ENCODE measurements at places on chromosomes 12 and 14.
A peak's percentile ranks its signal among the peaks of the same experiment; 100 is the strongest.

DNA sequence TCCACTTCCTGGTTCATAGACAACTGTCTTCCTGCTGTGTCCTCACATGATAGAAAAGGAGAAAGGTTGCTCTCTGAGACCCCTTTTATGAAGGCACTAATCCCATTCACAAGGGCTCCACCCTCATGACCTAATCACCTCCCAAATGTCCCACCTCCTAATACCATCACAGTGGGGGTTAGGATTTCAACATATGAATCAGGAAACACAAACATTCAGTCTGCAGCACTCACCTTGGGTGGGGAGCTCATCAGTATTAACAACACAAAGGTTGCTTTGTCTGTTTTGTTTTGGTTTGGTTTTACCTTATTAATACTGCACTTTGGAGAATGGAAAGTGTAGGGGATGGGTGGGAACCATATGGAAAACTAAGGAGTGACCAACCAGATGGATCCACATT lies 10.5 kb upstream of the SMCO2 start:
- DNase-seq = no peak

- no peak for DNase-seq
These were observed 116.5 kb downstream of the KIF26A start for GRCh38 chr14:104254735-104255400.

DNA sequence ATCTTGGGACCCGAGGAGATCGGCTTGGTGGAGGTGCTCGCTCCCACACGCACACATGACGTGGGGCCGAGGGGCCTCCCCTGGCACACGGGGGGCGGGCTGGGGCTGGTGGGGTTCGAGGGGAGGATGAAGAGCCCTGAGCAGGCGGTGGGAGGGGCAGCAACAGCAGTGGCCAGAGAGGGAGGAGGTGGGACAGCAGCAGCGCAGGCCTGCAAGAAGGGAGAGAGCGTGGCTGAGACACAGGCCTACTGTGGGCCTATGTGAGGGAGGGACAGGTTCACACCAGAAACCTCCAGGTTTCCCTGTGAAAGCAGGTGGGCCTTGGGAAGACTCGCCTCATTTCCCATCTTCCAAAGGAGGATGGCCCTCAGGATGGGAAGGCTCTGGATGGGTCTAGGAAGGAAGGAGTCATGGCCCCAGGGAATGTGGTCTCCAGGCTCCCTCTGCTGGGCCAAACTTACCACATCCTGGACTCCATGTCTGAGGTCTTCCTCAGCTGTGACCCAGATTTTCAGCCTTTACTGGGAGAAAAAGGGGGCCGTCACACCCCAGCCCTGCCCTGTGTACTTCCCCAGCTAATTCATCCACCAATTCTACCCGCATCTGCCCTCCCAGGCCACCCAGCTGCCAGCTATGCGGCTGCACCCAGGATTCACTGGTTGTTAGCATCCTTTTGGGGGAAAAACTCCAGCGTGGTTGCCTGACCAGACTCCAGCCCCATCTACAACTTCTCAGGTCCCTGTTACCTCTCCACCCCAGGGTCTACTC lies 2.8 kb downstream of the PIANP start:
- no peak for DNase-seq

DNA sequence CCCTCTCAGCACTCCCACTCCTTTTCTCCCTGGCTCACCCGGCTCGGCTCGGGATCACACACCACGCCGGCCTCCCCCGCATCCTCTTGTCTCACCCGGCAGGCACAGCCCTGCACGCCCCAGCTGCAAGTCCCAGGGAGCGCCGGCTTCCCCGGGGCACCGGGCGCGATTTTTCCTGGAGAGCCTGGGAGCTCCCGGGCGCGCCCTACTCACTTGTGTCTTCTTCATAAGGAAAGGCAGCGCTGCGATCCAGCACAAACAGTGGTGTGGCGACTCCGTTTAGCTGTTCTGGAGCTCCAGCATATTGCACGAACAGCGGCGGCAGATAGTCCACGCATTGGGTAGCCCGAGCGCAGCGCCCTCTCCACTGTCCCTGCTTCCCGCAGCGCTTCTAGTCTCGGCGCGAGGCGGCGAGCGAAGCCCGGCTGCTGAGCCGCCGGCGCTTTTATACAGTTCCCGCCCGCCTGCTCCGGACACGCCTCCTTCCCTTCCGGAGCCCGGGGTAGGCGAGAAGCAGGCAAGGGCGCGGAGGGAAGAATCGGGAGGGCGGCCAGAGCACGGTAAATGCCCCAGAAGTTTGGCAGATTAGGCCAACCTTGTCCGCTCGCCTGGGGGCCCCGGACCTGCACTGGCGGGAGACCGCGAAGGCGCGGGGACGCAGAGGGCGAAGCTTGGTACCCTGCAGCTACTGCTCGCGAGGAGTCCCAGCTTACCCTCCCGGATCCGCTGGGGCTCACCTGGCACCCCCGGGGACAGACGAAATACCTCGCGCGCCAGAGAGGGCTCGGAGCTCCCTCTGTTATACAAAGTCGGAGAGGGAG lies at the start of gene KITLG:
Gene KITLG, minus strand, starts transcription at position 421 of the 821 bp plus-strand sequence. Its CDS starts 193 bp downstream, at position 228.
- no peak for DNase-seq

DNA sequence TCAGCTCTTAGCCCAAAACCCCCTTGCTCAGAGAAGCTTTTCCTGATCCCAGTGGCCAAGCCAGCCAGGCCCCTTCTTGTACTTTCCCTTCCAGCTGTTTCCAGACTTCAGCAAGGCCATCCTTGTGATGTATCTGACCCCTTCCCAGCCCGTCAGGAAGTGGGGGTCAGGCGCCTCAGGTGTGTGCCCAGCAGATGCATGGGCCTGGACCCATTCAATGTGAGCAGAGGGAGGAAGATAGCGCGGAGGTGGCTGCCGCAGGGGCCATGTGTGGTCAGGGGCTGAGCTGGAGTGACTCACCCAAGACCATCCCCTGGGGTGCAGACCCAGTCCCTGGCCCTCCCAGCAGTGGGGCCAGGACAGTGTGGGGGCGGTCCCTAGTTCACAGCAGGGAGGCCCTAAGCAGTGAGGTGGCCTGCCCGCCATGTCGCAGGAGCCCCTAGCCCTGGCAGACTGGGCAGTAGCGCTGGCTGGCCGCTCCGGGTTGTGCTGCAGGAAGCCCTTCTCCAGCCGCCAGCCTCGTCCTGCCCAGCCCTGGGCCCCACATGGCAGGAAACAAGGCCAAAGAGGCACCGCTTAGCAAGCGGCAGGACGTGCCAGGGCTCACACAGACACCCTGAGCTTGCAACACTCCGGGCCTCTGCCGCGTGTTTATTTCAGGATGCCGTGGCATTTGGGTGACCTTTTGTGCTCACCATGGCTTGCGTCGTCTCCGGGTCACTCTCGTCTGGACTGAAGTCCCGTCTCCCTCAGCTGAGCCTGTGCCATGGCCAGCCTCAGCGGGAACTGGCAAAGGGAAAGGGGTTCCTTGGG lies 12.0 kb downstream of the ADSS1 start:
- DNase-seq = no peak

DNA sequence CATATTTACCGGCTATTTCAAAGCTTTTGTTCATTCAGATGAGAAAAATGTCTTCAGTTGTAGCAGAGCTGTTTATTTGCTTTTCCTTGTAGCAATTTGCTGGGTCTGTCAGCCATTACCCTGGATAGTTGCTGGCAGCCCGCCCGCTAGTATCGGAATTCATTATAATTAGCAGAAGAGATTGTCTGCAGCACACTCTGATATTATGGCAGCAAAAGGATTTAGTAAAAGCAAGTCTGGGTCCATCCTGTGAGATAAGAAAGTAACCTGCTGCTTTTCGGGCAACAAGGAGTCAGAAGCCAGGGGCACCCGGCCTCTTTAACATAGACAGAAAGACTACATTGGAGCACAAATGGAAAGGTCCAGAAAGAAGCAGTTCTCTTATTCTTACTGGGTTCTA lies 6.1 kb upstream of the SLC35E3 start:
- no peak for DNase-seq

DNA sequence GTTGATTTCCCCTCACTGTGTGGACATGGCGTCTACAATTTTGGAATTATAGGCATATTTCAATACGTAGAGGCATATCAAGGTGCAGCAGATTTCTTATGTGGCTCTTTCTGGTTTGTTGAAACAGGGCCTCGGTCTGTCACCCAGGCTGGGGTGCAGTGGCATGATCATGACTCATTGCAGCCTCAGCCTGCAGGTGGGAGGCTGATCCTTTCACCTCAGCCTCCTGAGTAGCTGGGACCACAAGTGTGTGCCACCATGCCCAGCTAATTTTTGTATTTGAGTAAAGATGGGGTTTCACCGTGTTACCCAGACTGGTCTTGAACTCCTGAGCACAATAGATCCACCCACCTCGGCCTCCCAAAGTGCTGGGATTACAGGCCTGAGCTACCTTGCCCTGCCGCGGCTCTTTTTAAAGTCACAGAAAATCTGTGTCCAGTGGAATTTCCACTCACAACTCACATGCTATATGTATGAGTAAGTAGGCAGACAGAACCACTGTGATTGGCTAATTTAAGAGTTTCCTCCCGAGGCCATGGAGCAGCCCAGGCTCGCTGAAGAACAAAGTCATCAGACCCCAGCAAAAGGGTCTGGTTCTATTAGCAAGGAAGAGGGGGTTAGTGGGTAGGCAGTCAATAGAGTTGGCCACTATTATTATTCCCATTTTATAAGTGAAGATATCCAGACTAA lies 9.1 kb downstream of the GNG2 start:
- no peak for DNase-seq

DNA sequence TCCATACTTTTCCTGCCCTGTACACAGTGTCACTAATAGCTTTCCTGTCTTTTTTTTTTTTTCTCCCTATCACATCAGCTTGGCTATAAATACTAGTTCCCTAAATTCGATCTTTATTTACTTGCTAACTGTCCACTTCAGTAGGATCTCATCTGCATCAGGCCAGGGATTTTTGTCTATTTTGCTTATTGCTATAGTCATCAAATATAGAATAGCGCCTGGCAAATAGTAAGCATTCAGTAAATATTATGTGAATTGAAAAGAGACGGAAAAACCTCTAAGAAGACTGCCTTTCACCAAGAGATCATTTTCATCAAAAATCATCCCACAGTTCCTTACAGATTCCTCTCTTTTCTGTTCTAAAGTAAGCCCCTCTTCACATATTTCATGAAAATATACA lies 429.1 kb downstream of the FLRT2 start:
- no peak for DNase-seq

- DNase-seq = no peak
These were observed 40.0 kb downstream of the ISCA2 start for GRCh38 chr14:74533576-74533975.

GRCh38 chr14:30874120-30874998 lies at the start of gene COCH:
COCH (plus strand) TSS chr14:30874559; CDS start chr14:30874939, 380 bp downstream.
- peak; percentile 17 for DNase-seq

DNA sequence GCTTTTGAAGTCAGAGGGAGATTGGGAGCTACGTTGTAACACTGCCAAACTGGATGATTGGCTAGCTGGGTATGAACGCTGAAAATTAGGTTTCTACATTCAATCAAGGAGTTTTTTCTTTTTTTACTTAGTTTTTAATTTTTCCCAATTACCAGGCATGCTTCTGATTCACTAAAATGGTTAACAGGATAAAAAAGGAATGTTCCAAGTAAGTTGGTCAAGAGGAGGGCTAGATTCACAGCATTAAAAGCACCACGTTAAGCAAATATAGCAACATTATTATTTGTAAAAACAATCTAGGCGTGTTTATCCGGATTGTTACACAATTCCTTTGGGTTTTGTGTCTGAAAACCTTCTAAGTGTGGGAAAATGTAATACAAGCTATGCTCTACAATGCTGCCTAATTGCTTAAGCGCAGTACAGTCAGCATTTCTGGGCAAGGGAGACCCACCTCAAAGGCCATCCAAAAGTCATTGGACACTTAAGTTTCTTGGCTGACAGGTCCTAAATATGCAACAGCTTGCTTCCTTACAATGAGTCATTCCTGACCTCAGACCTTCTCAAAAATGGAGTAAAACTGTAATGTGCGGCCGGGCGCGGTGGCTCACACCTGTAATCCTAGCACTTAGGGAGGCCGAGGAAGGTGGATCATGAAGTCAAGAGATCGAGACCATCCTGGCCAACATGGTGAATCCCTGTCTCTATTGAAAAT lies 1.2 kb downstream of the RPLP0 start:
- DNase-seq = no peak

DNA sequence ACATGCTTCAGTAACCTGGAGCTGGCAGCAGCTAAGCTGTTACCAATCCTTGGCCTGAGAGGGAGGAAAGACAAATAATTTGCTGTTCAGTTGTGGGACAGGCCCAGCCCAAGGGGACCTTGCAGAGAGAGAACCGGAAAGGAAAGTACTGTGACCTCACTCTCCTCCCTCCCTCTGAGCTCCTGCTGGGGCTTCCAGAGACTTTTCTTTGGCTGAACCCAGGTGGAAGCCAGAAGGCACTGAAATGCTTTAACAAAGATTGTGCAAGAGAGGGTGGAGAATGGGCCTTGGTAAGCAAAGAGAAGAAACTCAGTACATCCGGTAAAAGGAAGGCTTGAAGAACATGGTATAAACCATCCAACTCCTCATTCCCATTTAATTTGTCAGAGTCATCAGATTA lies 457.1 kb downstream of the GLT1D1 start:
- no peak for DNase-seq

DNA sequence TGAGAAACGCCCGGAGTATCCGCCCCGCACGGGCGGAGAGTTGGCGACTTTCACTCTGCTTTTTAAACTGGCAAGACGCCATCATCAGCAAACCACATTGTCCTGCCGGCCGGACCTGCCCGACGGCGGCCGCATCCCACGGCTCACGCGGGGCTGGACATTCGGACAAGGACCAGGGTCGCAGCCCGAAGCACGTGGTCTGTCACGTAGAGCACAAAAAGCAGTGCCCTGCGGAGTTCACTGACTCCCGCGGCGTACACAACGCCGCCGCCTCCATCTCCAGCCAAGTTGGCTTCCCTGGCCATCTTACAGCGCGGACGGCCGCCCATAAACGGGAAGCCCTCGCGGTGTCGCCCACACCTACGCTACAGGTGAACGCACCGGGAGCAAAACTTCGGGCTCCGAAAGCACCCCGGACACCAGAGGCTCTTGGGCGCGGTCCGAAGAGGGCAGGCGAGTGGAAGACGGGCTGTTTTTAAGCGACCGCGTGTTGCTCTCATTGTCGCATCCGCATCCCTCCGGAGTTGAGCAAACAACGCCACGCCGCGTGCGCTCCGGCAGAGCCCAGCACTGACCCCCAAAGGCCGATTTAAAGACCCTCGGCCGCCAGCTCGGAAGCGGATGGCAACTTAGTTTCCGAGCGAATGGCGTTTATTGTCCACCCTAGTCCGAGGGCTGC lies 966 bp downstream of the SINHCAF start:
- peak; percentile 38 for DNase-seq

- DNase-seq = no peak
These were observed 136.8 kb upstream of the PTPRB start for GRCh38 chr12:70774055-70774454.

DNA sequence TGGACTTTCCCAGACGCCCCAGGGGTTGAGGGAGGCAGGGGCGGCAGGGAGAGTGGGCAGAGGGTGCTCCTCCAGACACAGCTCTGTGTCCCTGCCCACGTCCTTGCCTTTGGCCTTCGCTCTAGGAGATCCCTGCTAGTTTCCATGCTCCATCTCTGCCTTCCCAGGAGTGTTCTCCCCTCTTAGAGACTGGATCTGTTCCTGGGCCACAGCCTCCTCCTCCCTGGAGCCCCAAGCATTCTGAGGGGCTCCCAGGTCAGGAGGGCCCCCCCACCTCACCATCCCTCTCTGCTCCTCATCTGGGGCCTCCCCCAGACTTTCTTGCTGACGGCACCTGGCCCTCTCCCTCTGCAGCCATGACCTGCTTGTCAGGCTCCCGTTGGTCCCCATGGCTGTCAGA lies 216.0 kb upstream of the FKBP4 start:
- DNase-seq = no peak

- DNase-seq = no peak
These were observed 17.0 kb downstream of the UBE3B start for GRCh38 chr12:109494348-109494881.

All from activated naive CD4-positive, alpha-beta T cell (primary cell).